ENCODE measurements at places on chromosomes 16 and 17.

DNA sequence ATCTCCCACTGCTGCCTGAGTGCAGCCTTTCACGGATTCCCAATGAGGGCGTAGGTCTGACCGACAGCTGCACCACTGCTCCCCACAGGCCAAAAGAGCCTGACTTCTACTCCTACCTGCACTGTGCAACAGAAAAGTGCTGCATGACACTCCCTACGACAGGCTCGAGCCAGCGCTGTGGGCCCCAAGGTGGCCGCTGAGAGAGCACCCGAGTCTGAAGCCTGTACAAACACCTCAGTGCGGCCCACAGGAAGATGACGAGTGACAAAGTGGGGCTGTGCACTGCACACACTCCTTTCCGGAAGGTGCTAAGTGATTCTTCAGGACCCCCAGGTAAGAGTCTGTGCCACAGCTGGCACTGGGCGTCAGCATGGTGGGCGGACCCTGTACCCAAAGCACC is 41.2 kb downstream of the FANCA start:
- DNase-seq: no peak

DNA sequence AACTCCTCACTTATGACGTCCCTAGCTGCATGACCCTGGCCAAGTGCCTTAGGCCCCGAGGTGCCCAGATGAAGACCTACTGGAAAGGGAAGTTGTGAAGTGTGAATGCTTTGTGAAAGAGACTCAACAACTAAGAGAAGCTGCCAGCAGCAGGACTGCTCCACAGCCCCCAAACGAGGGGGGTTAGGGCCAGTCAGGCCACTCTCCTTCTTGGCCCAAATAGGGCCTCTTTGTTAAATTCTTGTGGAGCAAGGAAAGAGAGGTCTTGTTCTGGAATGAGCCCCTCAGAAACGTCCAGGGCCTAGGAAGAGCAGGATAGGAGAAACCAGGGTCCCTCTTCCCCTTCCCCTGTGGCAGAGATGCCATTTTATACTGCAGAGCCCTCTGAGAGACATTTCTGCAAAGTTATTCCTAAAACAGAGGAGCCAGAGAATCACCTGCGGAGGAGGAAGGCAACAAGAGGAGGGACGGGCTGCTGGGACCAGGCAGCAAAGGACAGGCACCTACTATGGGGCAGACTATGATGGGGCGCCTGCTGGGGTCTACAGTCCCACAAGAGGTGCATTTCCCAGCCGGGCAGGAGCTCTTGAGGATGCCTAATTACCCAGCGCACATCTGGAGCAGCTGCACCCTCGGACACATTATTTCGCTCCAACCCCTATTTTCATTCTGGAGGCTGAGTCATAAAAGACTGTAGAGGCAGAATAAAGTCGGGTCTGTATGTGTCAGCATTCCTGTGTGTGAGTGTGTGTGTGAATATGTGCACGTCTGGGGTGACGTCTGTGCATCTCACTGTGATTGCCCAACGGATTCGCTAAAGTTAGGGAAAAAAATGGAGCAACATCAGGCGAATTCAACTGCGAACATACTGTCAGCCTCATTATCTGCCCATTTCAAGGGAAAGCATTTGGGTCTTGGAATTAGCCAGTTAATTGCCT is 11.4 kb upstream of the HOXB9 start:
- DNase-seq: no peak

DNA sequence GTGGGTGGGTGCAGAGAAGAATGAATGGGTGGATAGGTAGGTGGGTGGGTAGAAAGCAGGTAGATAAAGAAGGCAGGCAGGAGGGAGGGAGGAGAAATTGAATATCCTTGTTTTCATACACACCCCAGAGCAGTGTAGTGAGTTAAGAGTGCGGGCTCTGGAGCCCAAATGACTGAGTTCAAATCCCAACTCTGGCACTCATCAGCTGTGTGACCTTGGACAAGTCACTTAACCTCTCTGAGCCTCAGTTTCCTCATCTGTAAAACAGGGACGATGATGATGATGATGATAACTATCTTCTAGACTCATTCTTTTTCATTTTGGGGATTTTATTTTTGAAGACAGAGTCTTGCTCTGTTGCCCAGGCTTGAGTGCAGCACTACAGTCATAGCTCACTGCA is 2.0 kb upstream of the IL21R start:
- DNase-seq: no peak

DNA sequence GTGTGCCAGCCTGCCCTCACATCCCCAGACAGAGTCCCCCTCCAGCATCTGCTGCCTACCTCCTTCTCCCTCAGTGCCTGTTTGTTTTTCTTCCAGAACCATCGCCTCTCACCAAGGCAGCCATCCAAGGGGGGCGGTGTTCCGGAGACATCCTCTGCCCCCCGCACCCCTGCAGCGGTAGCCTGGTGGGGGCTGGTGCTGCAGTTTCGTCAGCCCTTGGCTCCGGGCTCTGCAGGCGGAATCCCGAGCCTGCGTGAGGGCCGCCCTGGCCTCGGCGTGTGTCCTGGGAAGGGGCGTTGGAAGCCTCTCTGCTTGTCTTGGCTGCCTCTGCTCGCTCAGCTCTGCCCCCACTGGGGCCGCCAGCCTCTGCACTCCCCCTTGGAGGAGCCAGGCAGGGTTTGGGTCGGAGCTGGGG is 126.0 kb upstream of the CIBAR2 start:
- DNase-seq: no peak

DNA sequence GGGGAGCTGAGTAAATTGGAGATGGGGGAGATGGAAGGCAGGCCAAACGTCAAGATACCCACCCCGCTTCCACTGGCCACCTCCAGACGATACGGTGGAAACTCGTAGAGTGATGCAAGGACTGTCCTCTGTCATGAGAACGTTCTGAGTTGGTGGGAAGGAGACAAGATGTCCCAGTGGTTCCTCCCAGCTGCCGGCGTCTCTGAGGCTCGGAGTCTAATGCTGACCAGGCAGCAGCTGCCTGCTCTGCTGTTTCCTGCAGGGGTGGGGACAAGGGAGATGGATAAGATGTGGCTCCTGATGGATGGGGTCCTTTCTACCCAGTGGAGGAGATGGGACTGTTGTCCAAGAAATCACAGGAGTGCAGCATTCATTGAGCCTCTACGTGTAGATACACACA is 28.2 kb upstream of the C1QL1 start:
- no peak for DNase-seq

DNA sequence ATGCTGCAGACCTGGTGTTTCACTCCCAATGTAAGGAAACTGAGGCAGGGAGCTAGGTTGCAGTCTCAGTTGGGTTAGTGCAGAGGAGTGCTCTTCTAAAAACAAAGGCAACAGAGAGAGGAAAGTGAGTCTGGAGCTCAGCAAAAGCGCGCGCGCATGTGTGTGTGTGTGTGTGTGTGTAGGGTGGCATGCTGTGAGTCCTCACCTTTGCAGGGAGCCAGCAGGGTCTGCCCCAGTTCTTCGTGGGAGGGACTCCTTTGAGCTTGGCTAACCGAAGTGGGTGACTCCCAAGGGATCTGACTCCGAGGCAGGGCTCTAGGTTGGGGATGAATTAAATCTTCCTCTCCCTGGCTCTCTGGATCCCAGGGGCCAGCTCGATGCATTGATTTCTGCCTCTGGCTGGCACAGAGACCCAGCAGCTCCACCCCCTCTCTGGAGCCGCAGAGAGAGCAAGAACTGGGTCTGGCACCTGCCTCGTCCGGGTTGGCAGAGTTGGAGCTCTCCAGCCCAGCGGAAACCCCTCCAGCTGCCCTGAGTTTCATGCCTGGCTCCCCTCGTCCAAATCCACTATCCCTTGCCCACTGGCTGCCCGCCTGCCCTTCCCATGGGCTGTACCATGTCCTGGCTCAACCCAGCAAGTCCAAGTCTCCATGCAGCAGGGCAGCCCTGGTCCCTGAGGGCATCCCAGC is 1.3 kb upstream of the BTBD17 start:
- no peak for DNase-seq

DNA sequence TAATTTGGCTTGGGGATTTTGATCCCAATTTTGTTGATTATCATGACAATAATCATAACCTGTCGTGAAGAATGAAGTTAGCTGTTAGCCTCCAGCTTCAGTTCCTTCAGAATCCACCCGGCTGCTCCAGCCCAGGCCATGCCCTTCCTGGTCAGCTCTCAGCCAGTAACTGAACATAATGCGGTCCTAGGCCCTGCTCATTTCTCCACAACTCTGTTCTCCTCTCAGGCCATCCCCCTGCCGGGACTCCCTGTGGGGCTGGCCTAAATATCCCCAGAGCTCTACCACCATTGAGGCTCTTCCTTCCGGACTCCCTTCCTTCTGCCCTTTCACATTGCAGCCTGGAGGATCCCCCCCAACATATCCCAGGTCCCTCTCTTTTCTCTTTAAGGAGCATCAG is 833.4 kb upstream of the GOT2 start:
- DNase-seq: no peak

DNA sequence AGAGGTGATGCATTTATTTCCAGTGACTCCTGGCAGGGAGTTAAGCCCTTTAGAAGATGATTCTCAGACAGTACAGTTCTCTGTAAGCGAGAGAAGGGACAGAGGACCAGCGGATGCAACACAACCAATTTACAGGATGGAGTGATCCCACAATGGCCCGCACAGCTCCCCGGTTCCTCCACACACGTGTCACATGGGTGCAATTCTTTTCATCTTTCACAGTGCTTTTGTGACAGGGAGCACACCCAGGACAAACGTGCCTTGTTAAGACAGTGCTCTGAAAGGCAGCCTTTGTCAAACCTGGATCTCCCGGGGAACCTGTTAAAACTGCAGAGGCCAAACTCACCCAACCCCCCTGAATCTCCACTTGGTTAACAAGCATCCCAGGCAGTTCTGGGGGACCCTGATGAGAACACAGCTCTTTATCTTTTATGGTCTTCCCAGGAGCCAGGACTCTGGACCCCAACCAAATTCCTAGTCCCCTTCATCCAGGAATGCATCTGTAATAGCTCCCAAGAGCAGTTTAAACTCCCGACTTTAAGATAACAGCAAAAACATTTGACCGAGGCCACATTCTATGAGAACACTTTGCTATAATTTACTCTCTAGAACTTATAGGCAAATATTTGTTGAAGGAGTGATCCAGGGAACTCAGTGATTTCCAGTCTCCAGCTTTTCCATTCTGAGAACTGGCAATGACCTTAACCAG is 134.9 kb upstream of the CDH5 start:
- DNase-seq: no peak

DNA sequence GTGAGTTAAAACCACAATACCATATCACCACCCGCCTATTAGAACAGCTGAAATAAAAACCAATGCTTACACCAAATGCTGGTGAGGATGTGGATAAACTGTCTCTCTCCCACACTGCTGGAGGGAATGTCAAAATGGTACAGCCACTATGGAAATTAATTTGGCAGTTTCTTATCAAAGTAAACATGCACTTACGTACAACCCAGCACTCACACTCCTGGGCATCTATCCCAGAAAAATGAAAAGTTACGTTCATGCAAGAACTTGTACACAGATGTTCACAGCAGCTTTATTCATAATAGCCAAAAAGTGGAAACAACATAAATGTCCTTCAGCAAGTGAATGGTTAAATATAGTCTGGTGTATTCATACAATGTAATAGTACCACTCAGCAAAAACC is 173.2 kb upstream of the MYOCD start:
- DNase-seq: no peak

DNA sequence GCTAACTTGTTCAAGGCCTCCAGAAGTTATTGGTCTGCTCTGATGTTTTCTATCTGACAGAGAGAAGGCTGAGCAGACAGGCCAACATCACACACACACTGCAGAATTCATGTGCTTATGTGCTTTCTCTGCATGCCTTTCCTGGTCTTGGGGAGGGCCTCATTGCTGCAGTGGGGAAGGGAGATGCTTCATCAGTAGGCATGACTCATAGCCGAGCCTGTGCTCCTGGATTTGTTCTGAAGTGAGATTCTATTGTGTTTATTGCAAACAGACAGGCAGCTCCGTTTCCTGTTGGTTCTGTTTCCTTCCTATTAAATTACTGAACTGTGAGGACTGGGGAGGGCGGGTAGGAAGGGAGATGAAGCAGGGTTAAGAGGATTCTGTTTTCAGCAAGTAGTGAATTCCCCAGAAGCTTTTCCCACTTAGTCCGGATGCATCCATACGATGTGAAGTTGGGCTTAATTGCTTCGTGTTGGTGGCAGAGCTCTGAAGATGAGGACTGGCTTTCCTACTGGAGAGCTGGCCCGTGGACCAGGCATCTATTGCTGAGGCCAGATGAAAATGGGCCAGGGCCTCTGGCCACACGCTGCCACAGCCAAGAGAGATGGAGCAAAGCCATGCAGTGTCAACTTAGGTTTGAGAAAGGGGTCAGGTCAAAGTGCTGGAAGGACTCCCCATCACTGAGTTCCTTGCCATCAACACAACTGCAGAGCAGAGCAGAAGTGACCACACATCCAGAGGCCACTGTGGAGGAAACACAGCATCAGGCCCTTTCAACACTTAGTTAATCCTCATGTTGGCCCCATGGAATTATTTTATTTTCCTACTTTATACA is 179.3 kb downstream of the UTP18 start:
- DNase-seq: no peak

GRCh38 chr16:77191259-77191969 is 424 bp downstream of the MON1B start:
- DNase-seq: no peak

- DNase-seq: no peak
These were observed 8.8 kb upstream of the TANGO6 start for GRCh38 chr16:68834550-68834949.

DNA sequence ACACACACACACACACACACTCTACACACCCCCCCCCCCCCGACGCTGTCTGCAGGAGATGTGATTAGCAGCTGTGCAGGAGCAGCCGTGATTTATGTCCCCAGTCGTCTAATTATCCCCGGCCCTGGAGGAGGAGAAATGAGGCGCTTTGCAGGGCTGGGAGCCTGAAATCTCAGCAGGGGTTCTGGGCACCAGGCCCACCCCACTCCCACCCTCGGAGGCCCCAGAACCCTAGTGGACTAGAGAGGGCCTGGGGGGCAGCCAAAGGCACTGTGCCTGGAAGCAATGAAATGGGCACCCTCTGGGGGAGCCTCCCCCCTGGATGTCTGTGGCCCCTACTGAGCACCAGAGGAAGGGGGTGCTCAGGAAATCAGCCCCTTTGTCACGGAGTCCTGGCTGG is 134.2 kb upstream of the CIBAR2 start:
- no peak for DNase-seq

DNA sequence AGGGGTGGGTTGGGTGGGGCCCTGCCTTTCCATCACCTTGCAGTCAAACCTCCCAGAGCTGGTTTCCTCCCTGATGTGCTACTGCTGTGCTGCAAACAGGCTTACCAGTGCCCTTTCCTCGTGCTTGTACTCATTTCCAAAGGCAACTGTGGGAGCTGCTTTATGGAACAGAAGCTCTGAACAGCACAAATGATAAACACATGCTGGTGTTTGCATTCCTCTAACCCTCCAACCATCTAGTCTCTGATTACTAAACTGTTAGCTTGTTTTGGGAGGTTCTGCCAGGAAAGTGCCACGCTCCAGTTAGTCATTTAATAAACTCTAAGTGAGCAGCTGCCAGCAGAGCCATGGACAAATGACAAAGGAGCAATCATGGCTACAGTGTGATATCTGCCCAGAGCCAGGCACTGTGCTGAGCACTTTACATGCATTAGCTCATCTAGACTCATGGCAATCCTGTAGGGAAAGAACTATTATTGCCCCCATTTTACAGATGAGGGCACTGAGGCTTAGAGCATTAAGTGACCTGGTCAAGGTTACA is 110.4 kb downstream of the VAT1L start:
- DNase-seq: no peak
